ENCODE measurements at places on chromosomes 1 and 21.

DNA sequence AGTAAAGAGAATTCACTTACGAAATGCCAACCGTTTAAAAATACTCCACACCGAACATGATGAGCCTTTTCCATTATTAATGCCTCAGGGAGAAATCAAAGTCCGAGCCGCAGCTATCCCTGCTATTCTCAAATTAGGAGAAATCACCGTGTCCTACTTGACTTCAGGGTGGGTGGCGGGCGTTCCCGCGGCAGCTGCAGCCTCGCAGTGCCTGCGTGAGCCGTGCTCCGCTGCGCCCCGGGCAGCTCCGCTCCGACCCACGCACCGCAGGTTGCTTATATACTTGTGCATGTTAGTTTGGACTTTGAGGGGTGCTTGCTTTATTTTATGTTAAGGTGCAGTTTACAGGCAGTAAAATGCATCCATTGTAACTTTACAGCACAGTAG, 35.6 kb upstream of the PCBP3 start:
- no peak for DNase-seq

DNA sequence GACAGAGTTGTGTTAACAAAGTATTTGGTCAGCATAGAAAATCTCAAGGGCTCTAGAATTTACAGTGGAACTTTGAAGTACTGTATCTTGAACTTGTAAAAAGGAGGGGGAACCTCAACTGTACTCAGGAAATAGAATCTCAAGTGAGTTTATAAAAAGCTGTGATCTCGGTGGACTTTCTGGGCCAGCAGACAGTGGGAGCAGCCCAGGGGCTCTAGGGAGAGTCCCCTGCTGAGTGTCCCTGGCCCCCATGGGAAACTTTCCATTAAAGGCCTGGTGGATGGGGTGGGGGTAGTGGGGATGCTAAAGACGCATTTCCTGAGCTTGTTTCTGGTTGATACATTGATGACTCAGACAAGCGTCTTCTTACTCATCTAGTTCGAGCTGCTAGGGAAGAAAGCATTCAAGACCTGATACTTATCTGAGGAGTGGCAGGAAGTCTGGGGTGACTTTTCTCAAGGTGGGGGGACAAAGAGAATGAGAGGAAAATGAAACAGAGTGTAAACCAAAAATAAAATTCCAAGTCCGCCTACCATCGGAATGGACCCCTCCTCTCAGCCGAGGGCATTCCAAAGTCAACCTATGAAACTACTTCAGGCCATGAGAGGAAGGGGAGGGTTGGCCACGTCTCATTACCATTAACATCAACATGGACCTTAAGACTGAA, 65.5 kb downstream of the NID1 start:
- DNase-seq: peak; percentile 22

DNA sequence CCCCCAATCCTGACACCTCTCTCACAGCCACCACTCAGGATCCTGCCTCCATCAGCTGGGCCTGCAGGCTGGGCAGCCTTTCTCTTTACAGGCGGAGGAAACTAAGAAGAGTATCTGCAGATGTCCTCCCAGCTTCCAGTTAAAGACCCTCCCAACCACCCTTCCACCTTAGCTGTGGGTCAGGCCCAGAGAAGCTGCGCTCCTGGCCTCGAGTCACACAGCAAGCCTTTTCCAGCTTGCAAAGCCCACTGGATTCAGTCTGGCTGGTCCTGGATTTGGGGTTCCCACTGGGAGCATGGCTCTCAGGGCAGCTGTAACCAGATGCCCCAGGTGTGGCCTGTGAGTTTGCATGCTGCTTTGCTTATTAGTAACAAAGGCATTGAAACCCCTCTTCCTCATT, 19.9 kb downstream of the KCNQ4 start:
- no peak for DNase-seq

GRCh38 chr1:101769520-101769919, 227.2 kb downstream of the OLFM3 start:
- no peak for DNase-seq

- DNase-seq: no peak
Observed at GRCh38 chr1:244362476-244362875, 89.2 kb downstream of the ADSS2 start.
